CD4-positive, alpha-beta memory T cell (primary cell): ENCODE measurements at places on chromosomes 6 and 20. TPM values are rescaled to one million over a fixed set of nuclear protein-coding genes. Genes with fewer than 3 reads are reported as not detected.

Gene HLA-DRB5
- 1.9 TPM for total RNA-seq

Gene ENPP5
- 0.89 TPM for total RNA-seq

Gene ADAM33
- total RNA-seq, result not detected

Gene MCM9
- total RNA-seq, result 36.6 TPM

Gene PSORS1C1
- total RNA-seq, result not detected

Gene STXBP5
- 36.5 TPM for total RNA-seq

Gene TRIM15
- not detected for total RNA-seq

Gene SLC17A2
- not detected for total RNA-seq

Gene SIGLEC1
- total RNA-seq, result 0.32 TPM

Gene PRL
- not detected for total RNA-seq

Gene RNF217
- 0.86 TPM for total RNA-seq

Gene ZNF341
- total RNA-seq, result 5.0 TPM

Gene CDH26
- total RNA-seq, result 4.1 TPM

Gene GINS1
- total RNA-seq, result 0.75 TPM

Gene MYB
- total RNA-seq, result 3.9 TPM

Gene SRXN1
- total RNA-seq, result 6.9 TPM

Gene POU5F1
- not detected for total RNA-seq

Gene BTN1A1
- total RNA-seq, result not detected

Gene CST5
- total RNA-seq, result not detected

Gene AVP
- not detected for total RNA-seq

Gene HNF4A
- not detected for total RNA-seq

Gene PEX7
- 5.8 TPM for total RNA-seq

Gene CYP24A1
- 3.0 TPM for total RNA-seq

Gene FUT9
- not detected for total RNA-seq
